ENCODE measurements at places on chromosomes 13 and 19.

- no peak for DNase-seq
These were observed 121.7 kb upstream of the MAB21L1 start for GRCh38 chr13:35598233-35598632.

- peak; percentile 30 for DNase-seq
These were observed 16.6 kb upstream of the LRP3 start for GRCh38 chr19:33177417-33177979.

- DNase-seq = no peak
These were observed 23.9 kb upstream of the ZBTB7A start for GRCh38 chr19:4090356-4091220.

GRCh38 chr19:42362891-42363440 lies 27.1 kb downstream of the CNFN start:
- no peak for DNase-seq

DNA sequence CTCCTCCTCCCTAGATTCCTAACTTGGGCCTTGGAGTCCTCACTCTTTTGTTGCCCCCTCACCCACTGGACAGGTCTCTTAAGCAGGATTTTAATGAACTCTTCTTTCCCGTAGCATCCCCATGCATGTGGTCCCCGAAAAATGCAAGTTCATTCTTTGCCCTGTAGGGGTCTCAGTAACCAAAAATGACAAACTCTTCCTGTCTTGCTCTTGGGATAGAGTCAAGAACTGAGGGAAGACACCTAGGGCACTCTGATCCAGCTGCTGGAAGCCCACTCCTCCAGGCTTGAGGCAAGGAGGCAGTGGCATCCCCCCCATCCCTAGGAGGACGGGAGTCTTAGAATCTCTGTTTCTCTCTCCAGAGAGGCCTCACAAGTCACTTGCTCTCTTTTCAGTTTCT lies 987.0 kb downstream of the DIAPH3 start:
- DNase-seq = no peak

DNA sequence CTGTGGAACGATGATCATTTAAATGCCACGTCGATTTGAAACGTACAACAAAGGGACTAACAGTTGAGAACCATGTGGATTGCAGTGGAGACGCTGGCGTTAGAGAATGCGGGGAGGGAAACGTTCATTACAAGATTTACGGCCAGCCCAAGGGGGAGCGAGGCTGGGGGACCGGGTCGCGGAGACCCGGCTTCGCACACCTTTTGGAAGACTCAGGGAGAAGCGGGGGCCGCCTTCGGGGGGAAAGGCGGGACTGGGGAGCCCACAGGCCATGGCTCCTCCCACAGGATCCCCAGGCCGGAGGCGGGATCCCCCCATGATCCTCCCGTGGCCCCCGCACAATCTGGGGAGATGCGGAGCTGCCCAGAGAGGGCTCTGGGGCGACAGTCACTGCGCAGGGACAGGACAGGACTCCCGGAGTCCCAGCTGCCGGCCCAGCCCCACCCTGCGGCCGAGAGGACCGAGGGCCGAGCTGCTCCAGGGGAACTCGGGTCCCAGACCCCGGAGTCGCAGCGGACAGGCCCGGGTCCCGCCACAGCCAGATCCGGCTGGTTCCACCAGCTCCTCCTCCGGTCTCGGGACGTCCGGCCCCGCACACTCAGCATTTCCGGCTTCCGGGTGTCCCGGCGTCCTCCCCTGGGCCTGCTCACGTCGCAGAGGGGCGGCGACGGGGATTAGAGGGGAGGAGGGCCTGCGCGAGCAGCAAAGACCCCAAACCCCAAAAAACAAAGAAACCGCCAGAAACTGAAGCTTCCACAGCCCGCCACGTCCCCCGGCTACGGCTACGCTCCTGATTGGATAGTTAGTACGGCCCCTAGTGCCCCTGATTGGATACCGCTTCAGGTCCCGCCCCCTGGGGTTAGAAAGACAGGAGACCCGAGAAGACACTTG lies 21.1 kb upstream of the OR10H1 start:
- DNase-seq = peak; percentile 91

- no peak for DNase-seq
These were observed 69.9 kb downstream of the ARHGEF18 start for GRCh38 chr19:7418596-7418995.

- no peak for DNase-seq
These were observed 8.4 kb downstream of the DACH1 start for GRCh38 chr13:71858647-71859046.

DNA sequence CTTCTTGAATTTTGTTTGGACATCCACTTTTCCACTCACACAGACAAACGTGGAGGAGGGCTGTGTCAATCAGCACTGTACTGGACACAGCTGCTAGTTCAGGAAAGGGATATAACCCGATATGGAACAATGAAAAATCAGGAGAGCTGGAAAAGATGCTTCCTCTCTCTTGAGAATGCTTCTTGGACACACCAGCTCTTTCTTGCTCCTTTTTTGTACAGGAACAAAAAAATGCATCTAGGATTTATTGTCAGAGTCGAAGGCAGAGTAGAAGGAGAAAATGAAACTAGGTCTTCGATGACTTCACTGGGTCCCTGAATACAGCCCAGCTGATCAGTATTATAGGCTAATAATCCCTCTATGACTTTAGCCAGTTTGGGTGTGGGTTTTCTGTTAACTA lies 62.2 kb downstream of the PEG3 start:
- DNase-seq = no peak

DNA sequence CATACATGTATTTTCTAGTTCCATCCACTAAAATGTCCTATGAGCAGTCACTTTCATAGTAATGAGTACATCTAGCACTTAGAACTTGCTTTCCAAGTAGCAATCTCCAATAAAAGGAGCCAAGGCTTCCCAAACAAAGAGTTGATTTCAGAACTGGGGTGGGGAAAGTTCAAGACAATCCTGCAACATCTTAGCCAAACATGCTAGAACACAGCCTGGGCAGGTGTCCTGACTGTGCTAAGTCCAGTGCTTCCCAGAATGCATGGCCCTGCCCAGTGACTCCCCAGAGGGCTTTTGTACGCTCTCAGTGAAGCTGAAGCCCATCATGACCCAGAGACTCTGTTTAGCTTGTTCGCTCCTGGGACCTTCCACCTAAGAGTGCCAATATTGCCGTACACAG lies 106.7 kb upstream of the UBAC2 start:
- no peak for DNase-seq

GRCh38 chr19:8487137-8487851 lies 15.1 kb downstream of the PRAM1 start:
- DNase-seq = no peak

GRCh38 chr19:51365211-51365964 lies 800 bp downstream of the ETFB start:
- DNase-seq = no peak

- DNase-seq = no peak
These were observed 2.0 kb downstream of the AMER2 start for GRCh38 chr13:25169951-25170553.

- DNase-seq = no peak
These were observed 93.9 kb downstream of the TSHZ3 start for GRCh38 chr19:31255174-31255799.

- no peak for DNase-seq
These were observed 9.5 kb downstream of the TSC22D1 start for GRCh38 chr13:44566601-44567000.

DNA sequence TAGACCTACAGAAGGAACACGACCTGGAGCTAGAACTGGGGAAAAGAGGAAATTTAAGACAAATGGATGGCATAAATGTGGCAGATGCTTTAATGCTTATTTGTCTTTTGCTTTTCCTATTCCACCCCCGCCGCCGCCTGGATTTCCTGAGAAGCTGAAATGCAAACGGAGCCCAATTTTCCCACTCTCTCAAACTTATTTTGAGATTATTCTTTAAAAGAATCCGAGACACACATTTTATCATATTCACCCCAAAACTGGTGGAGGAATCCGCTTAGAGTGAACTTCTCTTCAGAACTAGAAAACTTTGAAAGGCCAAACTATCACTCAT lies 5.8 kb downstream of the POU4F1 start:
- DNase-seq = no peak

DNA sequence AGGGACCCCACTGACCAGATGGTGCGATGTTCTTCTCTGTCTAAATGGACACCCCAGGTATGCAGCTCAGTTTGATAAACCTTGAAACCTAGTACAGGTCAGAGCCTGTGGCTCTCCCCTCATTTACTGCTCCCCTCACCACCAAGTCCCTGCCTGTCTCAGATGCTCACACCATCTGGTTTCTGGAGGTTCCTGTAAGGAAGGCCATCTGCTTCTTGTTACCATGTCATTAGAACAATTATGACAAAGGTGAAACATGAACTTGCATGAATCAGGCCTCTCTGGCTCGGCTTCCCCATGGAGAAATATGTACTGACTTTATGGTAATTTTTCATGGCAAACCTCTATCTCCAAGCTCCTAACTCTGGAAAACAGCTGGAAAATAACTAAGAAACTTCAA lies 965.7 kb downstream of the UQCRFS1 start:
- DNase-seq = no peak

DNA sequence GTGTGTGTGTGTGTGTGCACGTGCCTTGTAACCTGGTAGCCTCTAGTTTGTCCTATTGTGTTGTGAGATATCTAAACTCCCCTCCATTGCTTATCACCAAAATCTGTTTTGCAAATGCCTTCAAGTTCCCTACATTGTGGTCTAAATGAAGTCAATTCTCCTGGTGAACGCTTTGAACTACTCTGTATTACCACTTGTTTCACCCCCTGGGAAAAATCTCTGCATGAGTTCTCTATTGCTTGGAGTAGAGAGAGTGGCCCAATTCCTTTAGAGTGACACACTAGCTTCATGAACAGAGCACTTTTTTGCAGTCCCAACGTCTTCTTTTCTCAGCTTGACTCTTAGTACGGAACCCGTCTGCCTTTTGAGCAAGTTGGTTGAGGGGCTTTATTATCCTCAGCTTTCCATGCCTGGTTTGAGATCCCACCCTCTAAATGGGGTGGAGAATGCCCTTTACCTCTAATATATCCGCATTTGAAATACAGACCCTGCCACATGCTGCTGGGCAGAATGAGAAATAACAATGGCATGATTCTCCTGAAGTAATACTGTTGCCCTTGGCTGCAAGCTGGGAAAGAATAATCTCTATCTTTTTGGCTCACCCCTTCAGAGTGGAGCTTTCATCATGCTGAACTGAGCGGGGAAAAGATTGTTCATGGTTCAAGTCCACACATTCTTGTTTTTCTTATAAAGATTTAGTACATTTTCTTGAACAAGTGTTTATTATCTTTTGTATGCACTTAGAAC lies 2545.3 kb downstream of the PCDH9 start:
- peak; percentile 3 for DNase-seq

DNA sequence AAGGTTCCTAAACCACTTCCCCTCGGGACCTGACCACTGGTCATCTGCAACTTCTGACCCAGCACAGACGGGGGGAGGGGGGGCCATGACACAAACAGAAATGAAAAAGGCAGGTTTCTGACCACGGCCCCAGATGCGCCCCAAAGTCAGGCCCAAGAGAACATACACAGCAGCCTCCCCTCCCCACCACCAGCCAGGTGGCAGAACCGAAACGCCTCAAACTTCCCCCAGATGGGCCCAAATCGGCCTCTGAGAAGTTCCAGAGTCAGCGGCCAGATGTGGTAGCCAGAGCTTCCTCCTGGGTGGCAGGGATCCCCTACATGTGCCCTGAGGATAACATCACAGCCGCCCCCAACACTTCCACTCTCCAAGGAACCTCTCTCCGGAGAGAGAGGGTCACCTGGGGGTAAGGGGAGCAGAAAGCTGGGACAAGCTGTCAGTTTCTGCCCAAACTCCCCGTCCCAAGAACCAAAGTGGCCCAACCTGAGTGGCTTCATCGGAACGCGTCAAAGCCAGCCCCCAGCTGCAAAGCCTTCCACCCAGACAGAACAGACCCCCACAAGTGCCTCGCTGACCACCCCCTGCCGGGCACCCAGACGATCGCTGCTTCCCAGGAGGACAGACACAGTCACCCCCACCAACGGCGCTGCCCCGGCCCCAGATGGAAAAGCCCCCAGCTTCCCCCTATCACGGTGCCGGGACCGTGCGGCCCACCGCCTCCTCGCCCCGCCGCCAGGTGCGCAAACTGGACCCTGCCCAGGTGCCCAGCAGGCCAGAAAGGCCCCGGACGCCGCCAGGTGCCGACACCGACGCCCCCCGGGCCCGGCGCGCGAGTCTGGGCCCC lies 800 bp downstream of the ELL start:
- DNase-seq = no peak

- DNase-seq = no peak
These were observed 11.1 kb downstream of the CKM start for GRCh38 chr19:45311621-45312020.

GRCh38 chr19:33785795-33786194 lies 10.9 kb upstream of the KCTD15 start:
- no peak for DNase-seq

GRCh38 chr19:18435178-18435841 lies 2.6 kb downstream of the ISYNA1 start:
- no peak for DNase-seq

DNA sequence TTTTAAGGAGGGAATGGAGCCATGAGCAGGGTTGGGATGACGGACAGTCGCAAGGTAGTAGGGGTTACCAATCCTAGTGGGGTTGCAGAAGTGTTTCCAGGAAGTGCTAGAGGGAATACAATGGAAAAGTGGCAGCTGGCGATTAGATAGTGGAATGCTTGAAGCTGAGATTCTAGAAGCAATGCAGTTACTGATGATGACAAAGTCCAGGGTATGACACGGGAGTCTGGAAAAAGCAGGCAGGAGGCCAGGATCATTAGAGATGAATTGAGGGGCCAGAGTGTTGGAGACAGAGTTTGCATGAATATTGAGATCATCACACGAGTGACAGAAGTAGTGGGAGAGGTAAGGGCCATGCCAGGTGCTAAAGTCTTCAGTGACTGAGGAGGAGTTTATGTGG lies 17.3 kb upstream of the KL start:
- no peak for DNase-seq

DNA sequence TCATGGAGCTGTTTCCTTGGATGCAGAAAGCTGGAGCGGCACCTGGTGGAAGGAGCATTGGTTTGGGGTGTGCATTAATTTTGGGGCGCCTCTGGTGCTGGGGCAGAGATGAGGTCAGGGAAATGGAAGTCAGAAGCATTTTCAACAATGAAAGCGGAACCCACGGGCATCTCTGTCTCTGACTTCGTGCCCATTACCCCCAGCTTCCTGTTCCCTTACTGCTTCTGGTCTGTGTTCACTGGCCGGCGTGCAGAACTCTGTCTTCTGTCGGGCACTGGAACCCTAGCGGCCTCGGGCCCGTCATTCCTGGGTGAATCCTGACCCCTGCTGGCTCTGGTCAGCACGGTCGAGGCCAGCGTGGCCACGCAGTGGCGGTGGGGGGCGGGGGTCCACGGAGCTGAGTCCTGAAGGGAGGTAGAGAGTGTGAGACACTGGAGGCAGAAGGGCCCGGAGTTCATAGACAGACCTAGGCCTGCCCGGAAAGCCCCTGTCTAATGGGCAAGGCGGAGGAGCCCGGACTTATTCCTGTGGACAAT lies 7.9 kb upstream of the LINGO3 start:
- DNase-seq = no peak

DNA sequence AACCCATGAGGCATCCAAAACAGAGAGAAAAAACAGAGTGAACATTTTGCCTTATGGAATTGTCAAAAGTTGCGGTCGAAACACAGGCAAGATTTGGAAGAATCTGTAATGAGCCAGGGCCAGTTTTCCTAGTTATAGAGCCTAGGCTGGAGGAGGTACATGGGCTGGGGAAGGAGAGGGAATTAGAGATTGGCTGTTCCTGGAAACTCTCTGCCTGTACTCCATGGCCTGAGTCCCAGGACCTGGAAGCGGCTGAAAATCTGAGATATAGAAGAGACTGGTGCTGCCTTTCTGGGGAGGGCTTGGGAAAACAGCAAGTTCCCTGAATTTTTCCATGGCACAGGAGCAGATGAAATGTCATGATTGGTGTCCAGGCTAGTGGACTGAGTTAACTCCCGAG lies 122.8 kb upstream of the KLF12 start:
- DNase-seq = no peak

- no peak for DNase-seq
These were observed 240.6 kb downstream of the GGACT start for GRCh38 chr13:100347968-100348367.

All from amniotic stem cell (primary cell).